ENCODE measurements at places on chromosomes 5 and 9. TPM values are rescaled to one million over a fixed set of nuclear protein-coding genes. Genes with fewer than 3 reads are reported as not detected.

The TAF11L5 gene
- total RNA-seq, result not detected

DNA sequence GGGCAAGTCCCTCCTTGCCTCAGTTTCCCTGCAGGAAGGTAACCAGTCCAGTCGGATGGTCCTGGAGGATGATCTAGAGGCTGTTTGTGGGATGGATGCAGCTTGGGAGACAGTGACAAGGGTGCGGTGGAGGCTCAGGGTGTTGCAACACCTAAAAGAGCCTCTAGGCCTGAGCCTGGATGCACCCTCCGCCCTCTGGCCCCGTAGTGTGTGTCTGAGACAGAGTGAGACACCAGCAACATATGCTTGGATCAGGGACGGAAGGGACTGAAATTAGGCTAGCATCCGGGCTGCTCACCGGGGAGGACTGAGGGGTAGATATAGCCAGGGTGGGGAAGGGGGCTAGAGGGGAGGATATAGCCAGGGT is 1.1 kb downstream of the CRAT start:
- no peak for DNase-seq

DNA sequence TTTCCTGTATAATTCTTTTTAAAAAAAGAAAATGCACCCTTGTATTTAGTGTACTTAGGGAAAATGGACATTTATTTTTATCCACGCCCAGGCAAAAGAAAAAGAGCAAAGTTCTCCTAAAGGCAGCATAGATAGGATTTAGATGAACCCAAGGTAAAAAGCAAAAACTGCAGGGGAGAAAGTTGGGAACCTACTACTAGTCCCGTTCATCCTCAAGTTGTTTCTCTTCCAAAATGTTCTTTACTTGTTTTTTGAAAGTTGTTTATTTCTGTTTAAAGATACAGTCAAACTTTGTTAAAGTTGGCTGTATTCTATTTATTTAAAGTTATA is 9.8 kb downstream of the RUSC2 start:
- no peak for DNase-seq

DNA sequence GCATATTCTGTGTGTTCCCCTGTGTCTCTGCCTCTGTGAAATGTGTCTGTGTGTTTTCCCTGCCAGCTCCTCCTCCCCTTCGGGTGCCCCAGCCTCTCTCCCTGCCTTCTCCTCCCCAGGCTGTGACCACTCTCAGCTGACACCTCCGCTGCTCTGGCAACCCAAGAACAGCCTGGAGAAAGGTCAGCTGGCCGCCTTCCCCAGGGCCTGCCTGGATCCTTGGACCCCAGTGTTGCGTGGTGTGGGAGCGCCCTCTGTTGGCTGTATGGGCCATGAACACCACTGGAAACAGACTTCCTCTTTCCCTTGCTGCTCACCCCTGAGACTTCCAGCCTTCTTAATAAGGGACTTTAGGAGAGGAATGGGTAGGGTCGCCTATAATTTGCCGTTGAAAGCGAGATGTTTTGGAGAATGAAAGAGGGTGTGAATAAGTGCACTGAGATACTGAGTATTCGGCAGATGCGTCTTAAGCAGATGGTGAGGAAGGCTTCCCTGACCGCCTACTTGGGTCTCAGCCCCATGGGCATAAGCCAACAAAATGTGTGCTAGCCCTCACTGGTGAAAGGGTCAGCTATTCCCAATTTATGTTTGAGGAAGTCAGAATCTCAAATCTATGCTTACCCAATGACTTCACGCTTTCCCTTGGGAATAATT is 114.9 kb upstream of the TRIM32 start:
- DNase-seq, result no peak

DNA sequence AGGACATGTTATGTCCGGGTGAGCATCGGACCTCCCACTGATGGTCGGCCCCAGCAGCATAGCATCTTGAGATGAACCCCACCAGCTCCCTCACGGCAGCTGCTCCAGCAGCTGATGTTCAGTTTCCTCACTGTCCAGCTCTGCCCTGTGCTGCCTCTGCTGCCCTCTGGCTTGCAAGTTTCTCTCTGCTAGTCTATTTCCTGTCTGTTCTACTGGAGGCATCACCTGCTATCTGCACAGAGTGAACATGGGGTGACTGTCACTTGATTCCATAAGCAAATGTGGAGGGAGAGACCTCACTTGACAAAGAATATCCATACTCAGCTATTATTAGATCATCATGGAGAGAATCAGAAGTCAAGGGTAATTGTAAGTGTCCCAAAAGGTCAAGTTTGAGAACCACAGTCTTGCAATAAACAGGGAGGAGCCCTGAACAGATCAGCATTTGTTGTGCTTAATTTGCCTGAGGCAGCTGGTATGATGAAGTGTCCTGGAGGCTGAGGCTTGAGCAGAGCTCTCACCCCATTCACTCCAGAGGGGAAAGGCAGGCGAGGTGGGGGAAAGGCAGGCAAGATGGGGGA is 702.8 kb downstream of the SEMA5A start:
- DNase-seq, result no peak

GRCh38 chr9:92510747-92511146 is 25.0 kb downstream of the ECM2 start:
- DNase-seq, result no peak

- DNase-seq, result no peak
Observed at GRCh38 chr5:66100851-66101250, 43.2 kb upstream of the SREK1 start.

The ADAM19 gene
- 26.5 TPM for total RNA-seq

GRCh38 chr5:62268234-62268633 is 37.8 kb upstream of the KIF2A start:
- no peak for DNase-seq

GRCh38 chr9:135503371-135504261 is 3.1 kb downstream of the MRPS2 start:
- DNase-seq, result peak; percentile 36

The TAF11L11 gene
- total RNA-seq, result not detected

The GZMA gene
- 15.1 TPM for total RNA-seq

GRCh38 chr5:172530878-172531703 is 76.8 kb upstream of the SH3PXD2B start:
- no peak for DNase-seq

DNA sequence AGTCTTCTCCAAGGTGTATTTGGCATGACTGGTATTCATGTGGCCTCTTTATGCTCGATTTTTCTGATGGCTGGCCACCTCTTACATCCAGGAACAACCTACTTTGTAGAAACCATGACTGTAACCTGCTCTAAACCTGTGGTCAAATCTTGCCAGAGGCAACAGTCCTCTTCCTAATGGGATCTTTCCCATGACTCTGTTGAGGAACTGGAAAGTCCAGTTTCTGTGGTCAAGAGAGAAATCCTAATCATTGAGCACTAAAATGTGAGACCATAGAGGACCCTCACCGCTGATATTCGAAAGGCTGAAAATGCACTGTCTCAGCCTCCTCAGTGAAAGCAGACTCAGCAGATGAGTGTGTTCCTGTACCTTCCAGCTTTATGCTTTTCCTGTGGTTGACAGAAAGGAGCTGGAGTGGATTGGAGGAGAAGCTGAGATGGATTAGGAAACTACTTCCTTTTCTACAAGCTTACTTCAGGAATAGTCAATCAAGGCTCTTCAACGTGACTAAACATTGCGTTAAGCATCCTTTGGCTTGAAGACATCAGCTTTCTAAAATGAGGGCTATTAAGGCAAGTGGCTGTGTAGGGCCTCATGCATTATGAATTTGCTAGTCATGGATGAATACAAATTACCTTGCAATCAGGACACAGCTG is 69.7 kb upstream of the DAPK1 start:
- DNase-seq, result no peak

DNA sequence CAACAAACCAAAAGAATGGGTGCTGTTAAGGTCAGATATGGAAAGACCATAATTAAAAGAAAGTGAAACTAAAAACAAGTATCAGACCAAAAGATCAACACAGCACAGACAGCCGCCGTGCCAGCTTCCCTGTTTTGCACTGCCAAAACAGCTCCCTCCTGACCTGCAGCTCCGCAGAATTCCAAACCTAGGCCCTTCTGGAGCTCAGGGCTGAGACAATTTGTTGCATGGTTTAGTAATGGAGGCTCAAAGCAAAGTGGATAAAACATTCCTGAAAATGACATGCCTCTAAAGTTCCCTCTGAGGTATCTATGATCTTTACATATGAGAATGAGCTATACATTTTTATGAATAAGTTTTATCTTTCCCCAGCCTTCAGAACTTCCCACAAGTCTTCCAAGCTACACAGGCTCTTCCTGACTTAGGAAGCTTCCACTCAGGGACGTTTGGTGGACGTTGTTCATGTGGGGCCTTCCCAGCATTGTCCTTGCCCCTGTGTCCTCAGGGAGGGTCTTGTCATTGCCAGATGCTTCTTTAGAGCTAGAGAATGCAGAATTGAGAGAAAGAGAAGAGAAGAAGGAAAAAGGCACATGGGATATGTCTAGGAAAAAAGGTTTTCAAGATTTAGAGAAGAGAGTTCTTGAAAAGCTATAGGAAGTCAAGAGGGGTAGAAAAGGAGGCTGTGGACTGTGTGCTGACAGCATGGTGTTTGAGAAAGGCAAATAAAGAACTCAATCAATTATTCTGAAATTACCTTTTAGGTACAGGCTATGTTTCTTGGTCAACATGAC is 28.4 kb upstream of the SSBP2 start:
- DNase-seq, result peak; percentile 41

The TPD52L3 gene
- not detected for total RNA-seq

The LCN1 gene
- not detected for total RNA-seq

DNA sequence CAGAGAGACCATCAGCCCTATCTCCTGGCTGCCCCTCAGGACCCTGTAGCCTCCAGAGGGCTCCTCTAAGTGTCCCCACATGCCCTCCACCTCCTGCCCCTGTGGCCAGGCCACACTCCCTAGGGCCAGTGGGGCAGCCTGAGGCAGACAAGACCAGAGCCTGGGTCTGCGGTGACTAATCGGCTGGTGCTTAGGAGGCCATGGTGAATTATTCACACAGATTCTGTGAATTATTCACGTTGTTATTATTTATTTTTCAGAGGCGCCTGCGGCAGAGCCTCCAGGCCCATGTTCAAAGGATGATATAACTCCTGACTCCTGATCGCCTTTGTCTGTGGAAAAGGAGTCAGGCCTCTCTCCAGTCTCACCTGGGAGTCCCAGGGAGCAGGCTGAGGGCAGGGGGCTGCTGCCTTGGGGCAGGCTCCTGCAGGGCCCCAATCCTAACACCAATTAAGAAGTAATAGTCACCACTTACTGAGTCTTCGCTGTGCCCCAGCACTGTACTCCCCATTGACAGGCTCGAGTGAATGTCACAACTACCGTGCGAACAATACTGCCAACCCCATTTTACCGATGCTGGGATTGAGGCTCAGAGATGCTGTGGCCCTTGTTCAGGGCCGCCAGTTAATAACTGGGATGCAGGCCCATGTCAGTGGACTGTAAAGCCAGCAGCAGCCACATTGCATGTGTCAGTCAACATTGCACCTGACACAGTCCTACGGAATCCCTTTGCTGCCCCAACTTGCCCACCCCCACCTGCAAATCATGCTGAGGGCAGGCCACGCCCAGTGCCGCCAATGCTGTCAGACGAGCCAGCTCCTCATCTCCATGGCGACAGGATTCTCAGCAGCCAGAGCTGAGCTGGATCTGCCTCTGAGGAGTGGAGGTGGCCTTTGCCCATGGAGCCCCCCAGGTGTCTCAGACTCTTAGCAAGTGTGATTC is 94.9 kb downstream of the PCDH1 start:
- DNase-seq, result no peak

DNA sequence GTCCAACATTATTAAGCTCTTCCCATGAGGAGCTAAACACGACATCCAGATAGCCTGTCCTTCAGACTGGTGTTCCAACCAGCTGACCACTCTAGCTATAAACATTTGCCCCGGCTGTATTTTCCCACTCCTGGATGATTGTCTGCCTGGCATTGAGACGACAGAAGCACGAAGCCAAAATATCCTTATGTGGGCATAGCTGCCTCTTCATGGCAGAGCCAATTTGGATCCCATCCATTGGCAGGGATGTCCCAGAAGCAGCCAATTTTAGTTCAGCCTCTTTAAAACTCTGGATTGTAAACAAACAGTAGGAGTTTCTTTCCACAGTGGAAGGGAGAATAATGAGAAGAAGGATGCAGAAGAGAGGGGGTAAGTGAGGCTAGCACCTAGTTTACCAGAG is 507.6 kb downstream of the CETN3 start:
- no peak for DNase-seq

GRCh38 chr5:110034056-110034600 is 344.4 kb downstream of the MAN2A1 start:
- DNase-seq, result no peak

DNA sequence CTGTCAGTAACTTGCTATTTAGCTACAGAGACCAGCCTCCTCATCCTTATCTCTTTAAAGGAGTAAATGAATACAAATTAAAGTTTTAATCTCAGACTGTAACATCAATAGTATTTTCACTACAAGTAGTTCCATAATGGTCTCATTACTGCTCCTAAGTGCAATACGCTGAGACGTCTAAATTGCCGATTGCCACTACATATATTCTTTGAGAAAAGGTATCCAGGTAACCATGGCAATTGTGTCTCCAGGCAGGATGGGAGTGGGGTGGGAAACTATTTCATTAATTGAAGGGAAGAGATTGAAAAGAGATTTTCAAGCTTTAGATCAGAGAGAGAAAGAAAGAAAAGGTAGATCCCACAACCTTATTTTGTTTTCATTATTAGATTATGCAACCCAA is 65.5 kb upstream of the PPP2R2B start:
- DNase-seq, result no peak

DNA sequence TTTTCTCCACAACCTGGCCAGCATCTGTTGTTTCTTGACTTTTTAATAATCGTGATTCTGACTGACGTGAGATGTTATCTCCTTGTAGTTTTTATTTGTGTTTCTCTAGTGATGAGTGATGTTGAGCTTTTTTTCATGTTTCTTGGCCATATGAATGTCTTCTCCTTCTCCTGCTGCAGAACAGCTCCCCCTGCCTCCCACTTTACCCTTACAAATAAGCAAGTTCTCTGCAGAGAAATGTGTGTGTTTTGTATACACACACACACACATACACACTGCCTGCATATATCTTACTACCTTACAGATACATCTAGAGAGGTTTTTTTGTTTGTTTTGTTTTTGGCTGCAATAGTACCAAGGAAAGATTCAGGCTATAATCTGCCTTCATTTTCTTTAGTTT is 88.7 kb upstream of the PHF24 start:
- no peak for DNase-seq

DNA sequence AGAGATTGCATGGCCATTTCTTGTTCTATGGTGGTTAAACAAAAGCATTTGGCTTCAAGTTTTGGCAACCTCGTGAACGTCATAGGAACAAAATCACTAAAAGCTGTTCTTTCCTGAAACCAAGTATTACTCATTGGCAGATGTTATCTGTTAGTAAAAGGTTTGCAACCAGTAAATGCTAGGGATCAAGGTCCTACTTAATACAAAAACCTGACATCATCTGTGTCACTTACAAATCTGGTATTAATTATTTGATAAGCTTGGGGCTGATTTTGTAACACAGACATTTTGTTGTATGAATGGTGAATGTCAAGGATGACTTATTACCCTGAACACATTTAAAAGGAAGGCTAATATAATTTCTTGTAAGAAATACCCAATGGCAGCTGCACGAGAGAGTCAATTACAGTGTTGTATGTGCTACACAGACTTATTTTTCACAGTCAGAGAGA is 486.4 kb upstream of the ZNF608 start:
- DNase-seq, result no peak

GRCh38 chr5:15680455-15680854 is 180.5 kb downstream of the FBXL7 start:
- no peak for DNase-seq

The IL3 gene
- 69.7 TPM for total RNA-seq

- no peak for DNase-seq
Observed at GRCh38 chr9:70772601-70773000, 348.8 kb downstream of the TRPM3 start.

GRCh38 chr5:54442271-54442670 is 13.2 kb upstream of the HSPB3 start:
- DNase-seq, result no peak

The FAM163B gene
- total RNA-seq, result not detected

Measured in CD8-positive, alpha-beta memory T cell (primary cell).